ENCODE measurements at places on chromosomes 4 and X.

DNA sequence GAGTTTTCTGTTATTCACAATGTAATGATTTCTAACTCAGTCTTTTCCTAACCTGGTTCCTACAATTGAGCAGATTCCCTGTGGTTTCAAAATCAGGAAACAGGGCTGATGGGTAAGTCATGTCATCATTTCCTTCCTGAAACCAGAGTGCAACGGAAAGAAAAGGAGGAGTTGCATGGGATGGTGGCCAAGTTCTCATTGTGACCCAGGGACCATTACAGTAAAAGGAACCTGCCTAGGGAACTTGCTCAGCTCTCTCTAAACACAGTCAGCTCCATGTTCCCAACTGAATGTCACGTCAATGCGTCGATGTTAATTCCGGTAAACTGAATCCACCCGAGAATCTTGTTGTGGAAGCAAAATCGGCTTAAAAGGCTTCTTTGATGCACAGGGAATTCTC is 51.2 kb downstream of the LGI2 start:
- DNase-seq = peak; percentile 84

DNA sequence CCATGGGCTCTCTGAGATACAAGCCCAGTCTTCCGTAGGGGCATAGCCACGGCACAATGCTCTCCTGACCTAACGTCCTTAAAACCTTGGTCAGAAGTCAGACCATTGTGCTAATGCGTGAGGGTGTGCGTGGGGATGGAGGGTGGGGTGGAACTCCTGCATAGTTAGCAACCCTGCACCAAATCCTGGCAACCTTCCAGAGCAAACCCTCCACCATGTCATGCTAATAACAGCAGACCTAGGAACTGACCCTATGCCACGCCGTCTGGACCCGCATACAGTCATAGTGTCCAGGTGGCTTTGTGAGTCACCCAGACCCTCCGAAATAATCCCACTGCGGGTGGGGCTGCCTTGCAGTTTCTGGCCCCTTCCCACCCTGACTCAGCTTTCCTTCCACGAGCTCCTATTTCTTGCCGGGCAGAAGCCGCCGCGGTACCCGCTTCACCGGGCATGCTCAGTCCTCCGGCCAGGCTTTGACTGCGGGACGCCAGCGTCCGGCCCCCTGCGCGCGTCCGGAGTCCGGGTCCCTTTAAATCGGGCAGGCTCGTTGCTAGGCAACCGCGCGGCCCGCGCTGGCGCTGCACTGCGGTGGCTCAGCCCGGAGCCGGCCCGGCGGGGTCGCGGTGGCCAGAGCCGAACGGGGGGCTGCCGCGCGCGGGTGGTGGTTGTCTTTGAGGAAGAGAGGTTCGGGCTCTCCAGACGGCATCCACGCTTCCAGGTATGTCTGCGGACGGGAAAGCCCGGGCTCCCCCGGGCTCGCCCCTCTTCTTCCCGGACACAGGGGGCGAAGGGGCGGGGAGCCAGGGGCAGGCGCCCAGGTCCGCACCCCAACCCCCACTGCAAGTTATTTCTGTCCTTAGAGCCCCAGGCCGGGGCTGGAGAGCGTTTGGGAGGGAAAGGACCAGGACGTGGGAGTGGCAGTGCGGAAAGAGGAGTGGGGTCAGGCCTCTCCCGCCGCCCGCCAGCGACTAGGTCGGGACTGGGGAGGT is at the start of gene CCDC160:
TSS of gene CCDC160 (plus strand) at position 557 of the 989 bp plus-strand sequence. CDS start 7,619 bp downstream, outside the sequence.
- no peak for DNase-seq

DNA sequence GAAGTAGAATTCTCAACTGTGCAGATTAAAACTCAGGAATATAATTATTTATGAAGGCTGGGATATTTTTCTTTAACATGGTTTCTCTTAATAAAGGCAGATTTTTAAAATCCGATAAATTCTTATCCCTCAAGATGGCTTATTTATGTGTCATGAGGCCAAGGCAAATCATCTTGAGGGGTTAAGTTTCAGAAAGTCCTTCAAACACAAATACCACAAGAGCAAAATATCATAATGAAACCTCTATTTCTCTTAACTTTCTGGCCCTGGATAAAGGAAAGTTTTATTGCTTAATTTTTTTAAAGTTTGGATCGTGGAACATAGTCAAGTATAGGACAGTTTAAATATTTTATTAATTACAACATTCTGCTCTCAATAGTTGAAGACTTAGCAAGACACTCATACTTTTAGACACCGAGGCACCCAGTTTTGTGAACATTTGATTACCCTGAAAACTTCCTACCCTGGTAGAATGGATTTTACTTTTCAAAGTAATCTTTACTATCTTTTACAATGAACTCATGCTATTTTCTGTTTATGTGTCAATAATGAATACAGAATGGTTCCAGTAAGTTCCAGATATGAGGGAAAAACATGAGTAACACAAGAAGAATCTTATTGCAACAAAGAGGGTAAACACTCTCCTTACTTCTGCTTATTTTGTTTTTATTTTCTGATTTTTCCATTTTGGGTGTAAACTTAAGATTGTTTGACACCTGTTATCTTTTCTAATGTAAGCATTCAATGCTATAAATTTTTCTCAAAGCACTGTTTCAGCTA is 200.7 kb upstream of the IL15 start:
- DNase-seq = no peak

- DNase-seq = no peak
Observed at GRCh38 chrX:1212532-1212931, at the start of gene CRLF2. CRLF2 (minus strand) TSS chrX:1212649; CDS start chrX:1212634, 15 bp downstream.

- DNase-seq = no peak
Observed at GRCh38 chr4:139848028-139848427, 182.4 kb downstream of the MGST2 start.

DNA sequence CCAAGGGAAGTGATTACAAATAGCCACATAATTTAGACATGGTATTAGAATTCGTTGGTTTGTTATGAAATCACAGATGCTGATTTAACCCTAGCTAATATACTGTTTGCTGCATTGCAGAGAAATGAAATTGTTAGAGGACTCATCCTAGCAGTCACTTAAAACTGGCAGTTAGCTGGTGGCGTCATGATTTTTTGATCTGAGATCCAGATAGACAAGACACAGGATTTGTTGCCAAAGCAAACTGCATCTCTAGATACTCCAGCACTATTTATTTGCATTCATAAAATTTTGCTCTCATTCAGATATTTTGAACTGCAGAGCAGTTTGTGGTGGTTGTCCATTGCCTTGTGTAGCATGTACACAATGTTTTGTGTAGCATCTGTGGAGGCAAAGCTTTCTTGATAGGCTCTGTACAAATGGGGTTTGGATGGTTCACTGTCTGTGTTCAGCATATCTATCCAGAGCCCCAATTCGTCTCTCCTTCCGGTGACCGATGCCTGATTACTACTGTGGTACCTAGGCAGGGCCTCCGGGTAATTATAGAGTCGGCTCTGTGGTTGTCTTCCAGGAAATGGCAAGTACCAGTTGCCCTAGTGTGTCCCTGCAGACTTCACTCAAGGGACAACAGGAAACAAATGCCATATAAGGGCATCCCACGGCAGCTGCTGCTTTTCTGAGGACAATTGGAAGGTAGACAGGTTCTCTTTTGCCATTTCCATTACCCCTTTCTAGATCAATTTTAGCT is 30.1 kb upstream of the SPARCL1 start:
- DNase-seq = no peak

- DNase-seq = peak; percentile 34
Observed at GRCh38 chr4:58061967-58062366, 951.8 kb upstream of the IGFBP7 start.

DNA sequence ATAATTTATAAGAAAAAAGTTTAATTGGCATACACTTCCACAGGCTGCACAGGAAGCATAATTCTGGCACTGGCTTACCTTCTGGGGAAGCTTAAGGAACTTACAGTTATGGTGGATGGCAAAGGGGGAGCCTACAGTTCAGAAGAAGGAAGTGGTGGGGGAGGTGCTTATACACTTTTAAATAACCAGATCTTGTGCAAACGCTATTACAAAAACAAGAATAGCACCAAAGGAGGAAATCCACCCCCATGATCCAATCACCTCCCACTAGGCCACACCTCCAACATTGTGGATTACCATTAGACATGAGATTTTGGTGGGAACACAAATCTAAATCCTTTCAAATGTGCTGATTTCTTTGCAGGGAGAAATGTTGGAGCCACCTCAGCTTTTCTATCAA is 287.7 kb downstream of the CPXCR1 start:
- no peak for DNase-seq

GRCh38 chrX:130091980-130092522 is 18.2 kb downstream of the ELF4 start:
- DNase-seq = no peak
